RCC 7860 (cell line): ENCODE measurements at places on chromosomes 11 and 22.

DNA sequence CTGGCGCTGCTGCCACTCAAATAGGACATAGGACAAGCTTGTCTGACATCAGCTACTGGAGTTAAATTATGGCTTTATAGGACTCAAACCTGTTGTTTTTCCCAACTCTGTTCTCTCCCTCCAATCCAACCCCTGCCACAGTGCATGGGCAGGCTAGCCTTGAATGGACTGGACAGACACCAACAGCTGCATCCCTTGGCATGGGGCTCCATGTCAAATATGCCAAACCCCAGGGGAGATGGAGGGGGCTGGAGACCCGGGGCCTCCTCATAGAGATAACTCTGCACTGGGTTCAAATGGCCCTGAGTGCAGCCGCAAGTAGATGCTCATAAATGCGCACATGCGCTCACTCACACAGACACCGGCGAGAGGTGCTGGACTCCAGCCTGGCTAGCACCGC, 28.9 kb downstream of the CD5 start:
- DNase-seq: no peak

GRCh38 chr11:35102267-35102666, 36.7 kb upstream of the CD44 start:
- DNase-seq: no peak

DNA sequence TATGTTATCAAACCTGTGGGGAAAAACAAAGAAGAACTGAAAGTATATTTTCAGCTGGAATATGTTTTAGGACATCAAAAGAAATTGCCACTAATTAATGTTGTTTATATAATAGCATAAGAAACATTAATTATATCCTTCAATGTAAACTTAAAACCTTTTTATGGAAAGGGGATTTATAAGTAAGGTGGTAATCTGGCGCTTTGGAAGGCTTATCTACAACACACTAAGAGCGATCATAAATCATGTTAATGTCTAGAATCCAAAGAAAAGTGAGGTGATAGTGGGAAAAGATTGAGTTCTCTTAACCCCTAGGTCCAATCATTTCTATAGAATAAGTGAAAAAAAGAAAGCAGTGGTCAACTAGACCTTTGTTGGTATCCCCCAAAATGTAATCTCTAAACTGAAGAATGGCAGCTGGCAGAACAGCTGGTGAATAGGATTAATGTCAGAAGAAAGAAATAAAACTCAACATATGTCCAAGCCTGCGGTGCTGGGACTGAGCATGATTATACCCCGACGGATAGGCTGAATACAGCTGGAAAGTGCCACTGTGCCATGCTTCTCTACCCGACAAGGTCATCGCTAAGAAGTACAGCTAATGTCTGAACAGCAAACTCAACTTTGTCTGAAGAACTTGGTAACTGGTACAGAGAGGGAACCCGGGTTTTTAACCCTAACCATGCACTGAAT, 64.0 kb downstream of the SOX6 start:
- DNase-seq: no peak

DNA sequence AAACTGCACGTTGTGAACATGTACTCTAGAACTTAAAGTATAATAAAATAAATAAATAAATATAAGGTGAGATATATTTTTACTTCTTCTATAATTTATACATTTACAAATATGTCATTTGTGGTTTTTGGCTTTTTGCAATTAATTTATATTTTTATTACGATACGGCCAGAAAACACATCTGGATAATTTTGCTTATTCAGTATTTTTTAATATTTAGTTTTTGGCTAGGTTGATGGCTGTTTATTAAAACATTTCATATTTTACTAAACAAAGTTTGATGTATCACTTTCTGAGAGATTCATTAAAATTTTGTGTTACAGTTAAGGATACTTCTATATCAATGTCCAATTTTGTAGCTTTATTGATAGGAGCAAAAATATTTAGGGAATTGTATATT, 15.7 kb upstream of the TYR start:
- no peak for DNase-seq

DNA sequence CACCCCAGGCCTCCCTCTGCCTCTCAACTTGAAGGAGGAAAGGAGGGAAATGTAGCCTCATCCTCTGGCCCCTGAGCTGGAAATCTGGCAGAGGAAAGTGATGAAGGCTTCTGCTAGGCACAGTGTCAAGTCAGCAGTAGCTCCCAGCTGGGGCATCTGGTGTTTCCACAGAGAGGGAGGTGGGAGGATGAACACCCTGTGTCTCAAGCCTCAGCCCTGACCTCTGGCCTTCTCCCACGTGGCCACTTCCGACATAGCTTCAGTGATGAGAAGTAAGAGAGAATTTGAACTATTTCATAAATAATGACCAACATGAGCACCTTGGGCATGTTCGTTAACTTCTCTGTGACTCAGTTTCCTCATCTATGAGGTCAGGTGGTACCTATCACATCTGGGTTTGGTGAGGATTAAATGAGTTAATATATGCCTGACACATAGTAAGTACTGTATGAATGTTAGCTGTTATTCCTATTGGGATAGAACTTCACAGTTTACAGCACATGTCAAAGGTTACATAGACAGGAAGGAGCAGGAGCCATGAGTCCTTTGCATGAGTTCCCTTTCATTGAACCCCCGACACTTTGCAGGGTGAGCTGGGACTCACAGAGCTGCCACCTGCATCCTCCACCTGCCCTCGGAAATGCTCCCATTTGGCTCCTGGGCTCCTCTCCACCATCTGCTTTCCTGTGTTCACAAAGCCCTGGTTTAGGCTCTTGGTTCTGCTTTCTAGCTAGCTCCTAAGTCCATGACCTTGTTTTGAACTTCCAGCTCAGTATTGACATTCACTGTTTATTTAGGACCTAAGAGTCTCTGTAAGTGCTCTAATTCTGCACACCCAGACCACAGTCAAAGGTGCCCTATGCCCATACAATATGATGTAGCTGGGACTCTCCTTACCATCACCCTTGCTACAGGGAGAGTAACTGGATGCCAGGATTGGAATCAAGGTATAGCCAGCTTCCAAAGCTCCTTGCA, 61.7 kb downstream of the CSNK2A3 start:
- DNase-seq: no peak

DNA sequence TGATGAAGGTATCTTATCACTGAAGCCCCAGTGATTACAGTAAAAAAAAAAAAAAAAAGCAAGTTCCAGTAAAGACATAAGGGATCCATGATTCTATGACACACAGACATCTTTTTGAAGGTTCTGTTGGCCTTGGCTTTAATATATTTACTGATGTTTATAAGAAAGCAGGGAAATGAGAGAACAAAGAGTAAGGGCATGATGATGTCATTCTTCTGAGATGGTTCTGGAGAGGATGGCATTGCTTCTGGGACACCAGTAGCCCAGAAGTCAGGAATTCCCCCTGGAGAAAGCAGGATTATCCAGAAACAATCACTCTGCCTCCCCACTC, 233.6 kb downstream of the FAM76B start:
- DNase-seq: no peak

DNA sequence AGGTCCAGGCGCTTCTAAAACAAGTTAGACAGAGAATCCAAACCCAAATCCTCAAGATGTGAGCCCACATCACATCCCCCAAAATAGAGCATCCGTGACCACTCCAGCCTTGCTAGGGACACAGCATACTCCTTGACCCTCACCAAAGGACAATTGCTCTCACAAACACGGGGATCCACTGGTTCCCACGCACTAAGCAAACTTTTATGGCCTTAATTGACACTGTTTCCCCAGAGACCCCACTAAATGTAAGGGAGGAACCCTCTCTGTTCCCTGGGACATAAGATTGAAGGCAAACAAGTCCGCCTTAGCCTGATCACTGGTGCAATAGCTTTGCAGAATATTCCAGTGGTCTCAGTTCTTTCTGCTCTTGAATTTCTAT, 20.1 kb downstream of the ZNF74 start:
- no peak for DNase-seq
